Osteoblast (primary cell): ENCODE measurements at places on chromosomes 2 and 18.

DNA sequence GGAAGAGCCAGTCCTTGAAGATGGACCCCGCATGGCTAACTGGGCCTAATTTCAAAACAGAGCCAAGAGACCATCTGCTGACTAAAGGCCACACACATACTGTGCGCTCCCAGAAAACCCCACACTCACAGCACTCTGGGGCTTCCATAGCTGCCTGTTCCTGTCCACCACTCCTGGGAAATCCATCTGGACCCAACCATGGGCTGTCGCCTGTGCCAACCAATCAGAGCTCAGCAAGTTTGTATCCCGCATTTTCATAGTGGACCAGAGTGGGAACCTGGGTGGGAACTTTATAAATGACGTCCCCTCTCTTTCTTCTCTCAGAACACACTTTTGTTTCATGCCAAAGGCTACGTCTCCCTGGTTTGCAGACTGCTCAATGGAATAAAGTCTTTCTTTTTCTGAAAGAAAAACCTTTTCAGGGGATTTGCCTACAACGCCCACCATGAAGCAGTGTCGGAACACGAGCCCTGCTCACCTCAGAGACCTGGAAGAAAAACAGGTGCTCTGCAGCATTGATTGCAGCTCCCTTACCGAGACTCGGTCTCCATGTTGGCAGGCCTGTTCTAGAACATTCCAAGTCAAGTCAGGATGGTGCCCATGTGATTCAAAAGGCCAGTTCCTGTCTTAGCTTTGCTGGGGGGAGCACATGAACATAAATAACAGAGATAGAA is 137.2 kb upstream of the GPC1 start:
- H3K36me3 ChIP-seq, result no peaks in the 10 kb centered on the region
- H3K4me1 ChIP-seq, result no peaks in the 10 kb centered on the region
- H3K27me3 ChIP-seq, result peaks cover 2% of the 10 kb centered on the region
- no peak overlapping the region for H3K4me3 ChIP-seq

DNA sequence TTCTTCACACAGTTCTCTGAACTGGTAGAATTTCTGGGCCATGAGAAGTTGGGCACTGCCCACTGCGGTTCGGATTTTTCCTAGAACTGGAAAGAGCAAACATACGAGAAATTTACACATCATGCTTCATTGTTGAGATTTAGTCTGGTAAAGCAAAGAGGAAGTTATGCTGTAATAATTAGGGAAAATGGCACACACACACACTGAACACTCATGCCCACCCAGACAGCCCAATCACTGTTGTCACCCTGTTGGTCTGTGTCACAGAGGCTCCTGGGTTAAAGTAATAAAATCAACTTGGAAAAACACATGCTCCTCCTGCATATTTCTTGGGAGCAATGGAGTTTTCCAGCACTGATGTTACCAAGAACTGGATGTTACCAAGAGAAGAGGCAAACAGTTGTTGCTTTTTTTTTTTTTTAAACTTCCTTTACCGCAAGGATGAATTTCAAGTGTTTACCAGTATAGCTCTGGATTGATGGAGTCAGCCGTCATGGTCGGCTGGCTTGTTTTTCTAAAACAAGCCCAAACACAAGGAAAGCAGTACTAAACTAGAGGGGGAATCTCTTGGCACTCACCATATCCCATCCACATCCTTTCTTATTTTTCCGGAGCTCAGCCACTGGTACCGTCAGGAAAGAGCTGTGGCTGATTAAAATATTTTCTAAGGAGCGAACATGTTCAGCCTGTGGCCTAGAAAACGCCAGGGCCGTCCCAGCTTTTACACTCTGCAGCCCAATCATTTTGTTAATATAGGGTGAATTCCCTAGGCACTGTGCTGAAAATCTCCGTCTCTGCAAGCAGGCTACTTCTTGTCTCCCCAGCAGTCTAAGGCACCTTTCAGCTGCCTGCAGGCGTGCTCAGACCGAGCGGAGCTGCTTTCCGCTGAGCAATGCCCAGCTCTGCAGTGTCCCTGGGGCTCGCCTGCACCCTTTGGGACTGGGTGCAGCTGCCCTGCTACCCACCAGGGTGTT is 58.9 kb downstream of the TGIF1 start:
- H3K27ac ChIP-seq, result no peak overlapping the region
- DNase-seq, result no peak
- H3K36me3 ChIP-seq, result no peaks in the 10 kb centered on the region
- no peaks in the 10 kb centered on the region for H3K27me3 ChIP-seq
- peaks cover 8% of the 10 kb centered on the region for H3K4me1 ChIP-seq

DNA sequence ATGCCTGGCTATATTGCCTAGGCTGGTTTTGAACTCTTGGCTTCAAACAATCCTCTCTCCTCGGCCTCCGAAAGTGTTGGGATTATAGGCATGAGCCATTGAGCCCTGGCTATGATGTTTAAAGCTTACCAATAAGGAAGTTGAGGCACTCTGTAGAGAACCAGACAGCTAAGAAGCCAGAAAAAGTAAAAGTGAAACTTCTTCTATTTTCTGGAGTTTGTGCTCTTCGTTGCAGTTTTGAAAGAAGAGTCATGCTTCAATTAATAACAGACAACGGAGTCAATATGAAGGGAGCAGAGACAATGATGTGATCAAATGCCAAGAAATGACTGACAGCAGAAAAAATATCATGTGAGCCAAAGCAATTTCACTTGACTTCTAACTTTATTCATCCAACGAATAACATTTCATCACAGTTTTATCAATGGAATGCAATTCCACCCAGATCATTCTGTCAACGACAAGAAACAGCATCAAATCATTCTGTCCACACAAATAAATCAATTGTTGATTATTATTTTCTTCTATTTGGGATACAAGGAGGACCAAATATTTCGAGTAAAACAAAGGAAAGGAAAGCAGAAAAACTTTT is 175.5 kb upstream of the CELF4 start:
- no peaks in the 10 kb centered on the region for H3K36me3 ChIP-seq
- H3K4me1 ChIP-seq, result no peaks in the 10 kb centered on the region
- no peak overlapping the region for H3K4me3 ChIP-seq
- no peak for DNase-seq

DNA sequence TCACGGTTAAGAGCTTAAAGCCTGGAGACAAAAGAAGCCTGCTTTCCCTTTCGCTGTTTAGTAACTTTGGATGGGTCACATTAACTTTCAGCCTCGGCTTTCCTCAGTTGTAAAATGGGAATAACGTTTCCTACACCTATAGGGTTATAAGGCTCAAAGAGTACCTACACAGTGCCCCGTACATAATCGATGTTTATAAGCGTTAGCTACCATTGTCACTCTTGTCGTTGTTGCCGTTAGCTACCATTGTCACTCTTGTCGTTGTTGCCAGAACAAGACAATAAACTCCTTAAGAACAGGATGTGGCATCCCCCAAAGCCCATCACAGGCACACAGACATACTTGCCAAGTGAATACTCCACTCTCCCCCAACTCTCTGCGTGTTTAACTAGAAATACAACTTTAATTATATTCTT is 901 bp upstream of the MFSD6 start:
- DNase-seq, result no peak
- peaks cover 18% of the 10 kb centered on the region for H3K27me3 ChIP-seq
- no peaks in the 10 kb centered on the region for H3K36me3 ChIP-seq
- H3K4me1 ChIP-seq, result peaks cover 3% of the 10 kb centered on the region

- H3K27ac ChIP-seq, result no peak overlapping the region
- H3K36me3 ChIP-seq, result no peaks in the 10 kb centered on the region
- DNase-seq, result peak; percentile 51
- H3K4me3 ChIP-seq, result no peak overlapping the region
Observed at GRCh38 chr2:96105994-96106715, 10.2 kb downstream of the ADRA2B start.

GRCh38 chr2:53655256-53655655 is 112.3 kb upstream of the CHAC2 start:
- H3K27ac ChIP-seq, result no peak overlapping the region
- no peaks in the 10 kb centered on the region for H3K27me3 ChIP-seq
- H3K36me3 ChIP-seq, result no peaks in the 10 kb centered on the region

GRCh38 chr2:190802129-190802528 is 78.5 kb upstream of the GLS start:
- no peaks in the 10 kb centered on the region for H3K4me1 ChIP-seq
- no peak overlapping the region for H3K4me3 ChIP-seq
- DNase-seq, result no peak
- no peaks in the 10 kb centered on the region for H3K27me3 ChIP-seq
- no peaks in the 10 kb centered on the region for H3K36me3 ChIP-seq

GRCh38 chr2:239198221-239198620 is 202.6 kb downstream of the HDAC4 start:
- H3K27me3 ChIP-seq, result no peaks in the 10 kb centered on the region
- no peak overlapping the region for H3K27ac ChIP-seq
- no peak for DNase-seq

DNA sequence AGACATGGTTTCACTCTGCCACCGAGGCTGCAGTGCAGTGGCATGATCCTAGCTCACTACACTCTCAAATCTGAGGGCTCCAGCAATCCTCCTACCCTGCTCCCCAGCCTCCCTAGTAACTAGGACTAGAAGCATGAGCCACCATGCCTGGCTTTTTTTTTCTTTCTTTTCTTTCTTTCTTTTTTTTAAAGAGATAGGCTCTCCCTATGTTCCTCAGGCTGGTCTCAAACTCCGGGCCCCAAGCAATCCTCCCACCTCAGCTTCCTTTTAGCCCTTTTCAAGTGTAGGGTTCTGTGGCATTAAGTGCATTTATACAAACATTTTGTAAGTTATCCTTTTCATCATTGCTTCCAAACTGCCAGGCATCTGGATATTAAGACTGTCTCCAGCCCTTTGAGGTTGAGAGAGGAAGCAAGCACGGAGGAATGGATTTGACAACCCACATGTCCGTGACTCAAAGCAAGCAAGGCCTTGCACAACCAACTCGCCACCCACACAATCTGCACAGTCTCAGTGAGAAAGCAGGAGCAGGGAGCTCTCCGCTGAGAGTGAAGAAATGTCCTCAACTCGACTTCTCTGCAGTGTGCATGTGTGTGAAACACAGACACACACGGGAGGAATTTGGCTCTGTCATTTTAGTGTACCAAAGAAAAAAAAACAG is 65.6 kb downstream of the ATP8B1 start:
- H3K4me1 ChIP-seq, result peaks cover 23% of the 10 kb centered on the region
- peak overlapping the region; percentile 62 for H3K27ac ChIP-seq
- peak overlapping the region; percentile 49 for H3K4me3 ChIP-seq
- H3K27me3 ChIP-seq, result no peaks in the 10 kb centered on the region
- H3K36me3 ChIP-seq, result peaks cover 7% of the 10 kb centered on the region

DNA sequence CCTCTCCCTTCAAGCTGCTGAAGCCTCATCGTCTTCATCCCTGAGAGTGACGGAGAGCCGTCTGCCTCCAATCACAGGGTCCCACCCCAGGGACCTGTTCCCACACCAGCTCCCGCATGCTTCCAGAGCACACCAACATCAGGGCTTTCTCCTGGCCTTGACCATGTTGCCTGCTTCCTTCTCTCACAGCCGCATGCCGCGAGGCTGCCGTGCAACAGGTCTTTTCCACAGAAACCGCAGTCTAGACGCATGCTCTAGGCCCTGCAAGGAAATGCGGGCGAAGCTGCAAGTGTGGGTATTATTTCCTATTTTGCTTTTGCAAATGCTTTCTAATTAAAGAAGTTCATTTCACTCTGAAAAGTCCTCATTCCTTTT is 277.8 kb downstream of the EIPR1 start:
- H3K4me1 ChIP-seq, result no peaks in the 10 kb centered on the region
- no peaks in the 10 kb centered on the region for H3K36me3 ChIP-seq
- no peak overlapping the region for H3K27ac ChIP-seq
- DNase-seq, result no peak
- H3K27me3 ChIP-seq, result no peaks in the 10 kb centered on the region

DNA sequence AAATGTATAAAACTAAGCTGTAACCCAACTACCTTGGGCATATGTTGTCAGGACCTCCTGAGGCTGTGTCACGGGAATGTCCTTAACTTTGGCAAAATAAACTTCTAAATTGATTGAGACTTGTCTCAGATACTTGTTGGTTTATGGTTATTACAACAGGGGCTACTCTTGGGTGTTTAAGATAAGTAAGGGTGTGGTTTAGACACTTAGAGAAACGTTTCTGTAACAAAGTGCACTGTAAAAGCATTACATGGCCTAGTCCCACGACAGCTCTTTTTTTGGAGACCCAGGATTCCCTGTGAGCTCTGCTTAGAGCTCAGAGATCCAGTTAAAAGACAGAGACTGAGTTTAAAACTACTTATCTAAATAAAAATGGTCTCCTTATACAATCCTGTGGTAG is 32.3 kb upstream of the LIPG start:
- H3K4me1 ChIP-seq, result no peaks in the 10 kb centered on the region
- DNase-seq, result no peak
- no peak overlapping the region for H3K27ac ChIP-seq
- peaks cover 4% of the 10 kb centered on the region for H3K27me3 ChIP-seq

DNA sequence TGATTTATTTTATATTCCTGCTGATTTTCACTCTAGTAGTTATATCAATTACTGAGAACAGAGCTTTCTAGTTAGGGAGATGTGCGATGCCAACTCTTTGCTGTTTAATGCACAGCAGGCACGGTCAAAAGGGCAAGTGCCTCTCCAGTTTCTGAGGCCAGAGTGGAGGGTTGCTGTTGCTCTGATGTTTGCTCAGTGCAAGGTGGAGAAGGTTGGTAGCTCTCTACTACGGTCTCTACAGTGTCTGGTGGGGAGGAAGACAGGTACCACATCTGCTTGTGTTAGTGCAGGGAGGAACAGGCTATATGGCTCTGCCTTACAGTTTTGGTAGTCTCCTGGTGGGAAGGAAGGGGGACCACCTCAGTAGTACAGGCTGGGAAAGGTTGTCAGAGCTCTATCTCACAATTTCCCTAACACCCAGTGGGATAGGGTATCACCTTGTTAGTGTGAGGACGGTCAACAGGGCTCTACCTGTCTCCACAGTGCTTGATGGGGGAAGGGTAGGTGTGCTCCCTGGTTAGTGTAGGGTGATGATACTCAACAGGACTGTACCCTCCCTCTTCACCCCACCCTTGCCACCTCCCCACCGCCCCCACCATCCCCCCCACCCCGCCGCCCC is 85.9 kb downstream of the FANCL start:
- DNase-seq, result no peak
- H3K4me1 ChIP-seq, result peaks cover 17% of the 10 kb centered on the region
- H3K36me3 ChIP-seq, result peaks cover 5% of the 10 kb centered on the region
- no peak overlapping the region for H3K27ac ChIP-seq
